ENCODE measurements at places on chromosomes 7 and 10. TPM values are rescaled to one million over a fixed set of nuclear protein-coding genes. Genes with fewer than 3 reads are reported as not detected.

DNA sequence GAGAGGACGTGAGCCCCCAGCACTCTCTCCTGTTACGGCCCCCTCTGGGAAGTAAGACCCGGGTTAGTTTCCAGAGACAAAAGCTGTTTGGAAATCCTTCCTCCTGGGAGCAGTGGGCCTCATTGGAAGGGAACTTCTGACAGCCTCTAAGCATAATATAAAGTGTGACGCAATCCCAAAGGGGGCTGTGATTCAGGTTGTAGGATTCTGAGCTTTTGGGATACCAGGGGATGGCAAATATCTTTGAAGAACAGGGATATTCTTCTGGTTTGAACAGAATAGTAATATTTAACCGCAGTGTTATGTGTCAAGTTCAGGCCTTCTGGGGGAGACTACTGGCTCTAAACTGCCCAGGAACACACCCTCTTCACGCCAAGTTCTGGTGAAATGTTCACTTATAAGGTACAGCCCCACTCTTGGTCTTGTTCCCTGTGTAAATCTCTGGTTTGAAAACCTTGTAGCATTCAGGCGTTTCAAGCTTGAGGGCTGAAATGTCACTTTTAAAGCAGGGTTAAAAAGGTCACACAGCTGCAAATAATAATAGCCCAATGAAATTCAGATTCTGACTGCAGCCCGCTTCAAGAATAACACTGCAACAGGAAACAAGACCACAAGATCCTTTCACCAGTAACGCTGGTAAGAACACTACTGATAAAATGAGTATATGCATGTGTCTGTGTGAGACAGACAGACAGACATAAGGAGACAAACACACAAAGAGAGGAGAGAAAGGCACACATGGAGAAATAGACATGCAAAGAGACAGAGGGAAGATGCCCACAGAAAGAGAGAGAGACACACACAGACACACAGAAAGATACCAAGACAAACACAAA, 69.0 kb downstream of the CREB5 start:
- no peak for DNase-seq

GRCh38 chr10:44300666-44301649, 83.9 kb downstream of the CXCL12 start:
- no peak for DNase-seq

GRCh38 chr10:71078454-71079145, 133.8 kb upstream of the UNC5B start:
- DNase-seq: peak; percentile 50

Gene C1QL3
- total RNA-seq: not detected

GRCh38 chr7:81704595-81704994, 65.3 kb downstream of the HGF start:
- no peak for DNase-seq

Gene SAMD9L
- total RNA-seq: 4.1 TPM

Gene CPN1
- total RNA-seq: not detected

DNA sequence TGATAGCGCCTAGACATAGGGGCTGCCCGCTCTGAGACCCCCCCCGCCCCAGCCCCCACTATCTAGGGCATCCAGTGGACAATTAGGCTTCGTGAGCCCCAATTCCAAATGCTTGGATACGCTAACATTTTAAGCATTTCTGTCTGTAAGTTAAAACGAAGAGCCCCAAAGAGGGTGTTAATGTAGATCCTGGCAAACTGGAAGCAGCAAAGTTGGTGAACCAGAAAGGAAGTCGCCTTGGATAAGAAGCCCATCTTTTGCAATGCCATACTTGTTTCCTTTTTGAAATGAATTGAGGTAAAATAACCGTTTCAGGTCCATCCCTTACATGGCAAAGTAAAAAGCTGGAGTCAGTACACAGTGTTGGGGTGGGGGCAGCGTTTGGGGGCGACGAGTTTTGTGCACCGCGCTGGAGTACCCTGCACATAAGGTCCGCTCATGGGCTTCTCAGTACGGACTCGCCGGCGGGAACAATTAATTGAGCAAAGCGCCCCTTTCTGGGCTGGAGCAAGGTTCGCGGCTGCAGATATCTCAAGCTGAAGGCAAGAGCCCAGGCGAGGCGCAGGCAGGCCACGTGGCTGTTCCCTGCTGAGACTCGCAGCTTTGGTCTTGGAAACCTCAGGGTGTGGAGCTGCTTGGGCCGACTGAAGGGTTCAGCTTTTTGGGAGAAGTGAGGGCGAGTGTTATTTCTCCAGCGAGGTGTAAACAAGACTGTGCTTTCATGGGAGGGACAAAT, 1.4 kb upstream of the TWIST1 start:
- DNase-seq: no peak

Gene IDI2
- 0.51 TPM for total RNA-seq

Gene SORCS1
- 0.43 TPM for total RNA-seq

DNA sequence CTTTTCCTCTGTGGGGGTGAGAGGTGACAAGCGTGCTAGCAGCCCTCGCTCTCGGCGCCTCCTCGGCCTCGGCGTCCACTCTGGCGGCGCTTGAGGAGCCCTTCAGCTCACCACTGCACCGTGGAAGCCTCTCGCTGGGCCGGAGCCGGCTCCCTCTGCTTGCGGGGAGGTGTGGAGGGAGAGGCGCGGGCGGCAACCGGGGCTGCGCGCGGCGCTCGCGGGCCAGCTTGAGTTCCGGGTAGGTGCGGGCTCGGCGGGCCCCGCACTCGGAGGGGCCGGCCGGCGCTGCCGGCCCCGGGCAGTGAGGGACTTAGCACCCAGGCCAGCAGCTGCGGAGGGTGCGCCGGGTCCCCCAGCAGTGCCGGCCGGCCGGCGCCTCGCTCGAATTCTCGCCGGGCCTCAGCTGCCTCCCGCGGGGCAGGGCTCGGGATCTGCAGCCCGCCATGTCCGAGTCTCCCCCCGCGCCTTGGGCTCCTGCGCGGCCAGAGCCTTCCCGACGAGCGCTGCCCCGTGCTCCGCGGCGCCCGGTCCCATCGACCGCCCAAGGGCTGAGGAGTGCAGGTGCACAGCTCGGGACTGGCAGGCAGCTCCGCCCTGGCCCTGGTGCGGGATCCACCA, 352.8 kb upstream of the PODXL start:
- no peak for DNase-seq

DNA sequence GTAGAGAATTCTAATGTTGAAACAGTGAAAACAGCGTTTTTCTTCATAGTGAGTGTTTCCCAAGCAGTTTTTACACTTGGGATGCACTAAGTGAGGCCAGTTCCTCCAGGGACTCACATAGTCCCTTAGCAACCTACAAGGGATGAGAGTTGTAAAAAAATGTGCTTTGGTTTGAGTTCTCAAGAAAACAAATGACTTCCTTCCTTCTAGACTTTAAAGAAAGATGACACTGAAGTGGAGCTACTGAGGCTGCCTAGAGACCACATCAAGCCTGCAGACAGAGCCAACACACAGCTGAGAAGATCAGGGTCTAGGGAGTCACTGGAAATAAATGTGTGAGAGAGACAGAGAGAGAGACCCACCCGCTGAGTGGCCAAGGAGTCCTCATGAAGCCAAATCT, 264.4 kb downstream of the TNS3 start:
- DNase-seq: no peak

GRCh38 chr10:110471566-110472139, 26.1 kb upstream of the DUSP5 start:
- no peak for DNase-seq

DNA sequence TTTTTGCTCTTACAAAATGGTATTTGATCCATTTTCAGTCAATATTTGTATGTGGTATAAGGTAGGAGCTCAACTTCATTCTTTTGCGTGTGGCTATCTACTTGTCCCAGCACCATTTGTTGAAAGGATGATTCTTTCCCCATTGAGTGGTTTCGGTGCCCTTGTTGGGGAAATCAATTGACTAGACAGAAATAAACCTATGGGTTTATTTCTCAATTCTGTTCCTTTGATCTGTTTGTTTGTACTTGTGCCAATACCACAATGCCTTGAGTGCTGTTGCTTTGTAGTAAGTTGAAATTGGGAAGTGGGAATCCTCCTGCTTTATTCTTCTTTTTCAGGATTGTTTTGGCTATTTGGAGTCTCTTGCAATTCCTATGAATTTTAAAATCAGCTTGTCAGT, 41.0 kb downstream of the SNX10 start:
- no peak for DNase-seq

Gene ZPBP
- not detected for total RNA-seq

DNA sequence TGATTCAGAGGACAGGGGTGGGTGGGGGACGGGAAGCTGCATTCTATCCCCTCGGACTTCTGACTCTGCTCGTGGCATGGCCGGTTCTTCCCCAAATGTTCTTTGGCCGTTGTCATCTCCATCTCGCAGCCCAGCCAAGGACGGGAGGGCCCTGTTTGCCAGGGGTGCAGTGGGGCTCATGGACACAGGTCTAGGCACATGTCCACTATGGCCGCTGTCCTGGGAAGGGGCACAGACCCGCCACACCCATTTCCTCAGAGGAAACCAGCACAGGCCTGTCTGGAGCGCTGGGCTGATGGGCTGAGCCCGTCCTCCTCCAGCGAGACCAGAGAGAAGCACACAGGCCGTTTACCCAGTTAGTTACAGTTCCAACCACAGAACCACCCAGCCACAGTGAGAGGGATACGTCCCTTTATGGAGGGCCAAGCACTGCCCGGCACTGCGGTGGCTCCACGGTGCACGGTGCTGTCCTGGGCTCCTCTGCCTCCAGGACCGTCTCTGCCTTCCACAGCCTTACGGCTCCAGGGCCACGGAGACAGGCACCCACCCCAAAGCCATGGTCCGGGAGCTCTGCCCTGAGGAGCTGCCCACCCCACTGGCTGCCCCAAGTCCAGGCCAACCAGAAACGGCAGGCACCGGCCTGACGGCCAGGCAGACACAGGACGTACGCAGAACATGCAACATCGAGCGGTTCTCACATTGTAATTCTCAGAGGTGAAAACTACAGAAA, 20.2 kb downstream of the DPYSL4 start:
- no peak for DNase-seq

DNA sequence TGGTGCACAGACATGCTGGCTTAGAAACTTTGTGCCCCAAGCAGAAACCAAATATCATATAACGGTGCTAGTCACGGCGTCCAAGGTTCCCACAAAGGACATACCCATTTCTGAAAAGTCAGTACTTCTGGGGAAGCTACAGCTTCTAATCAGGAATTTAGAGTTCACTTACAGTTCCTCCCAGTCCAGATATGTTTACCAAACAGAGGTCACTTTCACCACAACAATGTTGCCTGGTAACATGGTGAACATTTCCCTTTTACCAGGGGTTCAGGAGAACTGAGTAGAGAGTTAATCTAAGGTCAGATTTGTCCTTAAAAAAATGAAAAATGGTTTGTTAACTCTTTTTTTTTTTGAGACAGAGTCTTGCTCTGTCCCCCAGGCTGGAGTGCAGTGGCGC, 265.9 kb upstream of the MKLN1 start:
- DNase-seq: no peak

Data from cardiac septum (tissue), 1 donor.